ENCODE measurements at places on chromosomes 3 and 15.

DNA sequence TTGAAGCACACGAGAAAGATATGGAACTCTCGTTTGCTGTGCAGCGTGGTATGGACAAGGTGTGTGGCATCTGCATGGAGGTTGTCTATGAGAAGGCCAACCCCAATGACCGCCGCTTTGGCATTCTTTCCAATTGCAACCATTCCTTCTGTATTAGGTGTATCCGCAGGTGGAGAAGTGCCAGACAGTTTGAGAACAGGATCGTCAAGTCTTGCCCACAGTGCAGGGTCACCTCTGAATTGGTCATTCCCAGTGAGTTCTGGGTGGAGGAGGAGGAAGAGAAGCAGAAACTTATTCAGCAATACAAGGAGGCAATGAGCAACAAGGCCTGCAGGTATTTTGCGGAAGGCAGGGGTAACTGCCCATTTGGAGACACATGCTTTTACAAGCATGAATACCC is 1.2 kb downstream of the MKRN3 start:
- DNase-seq: no peak

GRCh38 chr3:151121016-151121415 is 35.6 kb downstream of the MED12L start:
- DNase-seq: no peak

DNA sequence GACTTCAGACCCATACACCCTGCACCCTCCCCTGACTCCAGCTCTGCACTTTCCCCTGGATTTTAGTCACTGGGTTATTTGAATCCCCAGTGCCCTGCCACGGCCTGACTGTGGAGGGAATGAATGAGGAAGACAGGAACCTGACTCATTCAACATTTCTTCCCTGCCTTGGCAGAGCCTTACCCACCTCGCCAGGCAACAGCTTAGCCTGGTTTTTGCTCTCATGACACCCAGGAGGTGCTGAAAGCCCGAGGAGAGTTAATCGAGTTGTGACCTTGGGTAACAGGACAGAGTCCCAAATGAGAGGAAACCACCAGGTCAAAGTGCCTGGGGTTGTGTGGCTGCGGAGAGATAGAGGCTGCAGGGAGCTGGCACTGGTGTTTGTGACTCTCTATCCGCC is 128.3 kb downstream of the SMAD6 start:
- DNase-seq: no peak

- DNase-seq: no peak
Measured at GRCh38 chr3:175651716-175652115, 792.6 kb downstream of the NAALADL2 start.

DNA sequence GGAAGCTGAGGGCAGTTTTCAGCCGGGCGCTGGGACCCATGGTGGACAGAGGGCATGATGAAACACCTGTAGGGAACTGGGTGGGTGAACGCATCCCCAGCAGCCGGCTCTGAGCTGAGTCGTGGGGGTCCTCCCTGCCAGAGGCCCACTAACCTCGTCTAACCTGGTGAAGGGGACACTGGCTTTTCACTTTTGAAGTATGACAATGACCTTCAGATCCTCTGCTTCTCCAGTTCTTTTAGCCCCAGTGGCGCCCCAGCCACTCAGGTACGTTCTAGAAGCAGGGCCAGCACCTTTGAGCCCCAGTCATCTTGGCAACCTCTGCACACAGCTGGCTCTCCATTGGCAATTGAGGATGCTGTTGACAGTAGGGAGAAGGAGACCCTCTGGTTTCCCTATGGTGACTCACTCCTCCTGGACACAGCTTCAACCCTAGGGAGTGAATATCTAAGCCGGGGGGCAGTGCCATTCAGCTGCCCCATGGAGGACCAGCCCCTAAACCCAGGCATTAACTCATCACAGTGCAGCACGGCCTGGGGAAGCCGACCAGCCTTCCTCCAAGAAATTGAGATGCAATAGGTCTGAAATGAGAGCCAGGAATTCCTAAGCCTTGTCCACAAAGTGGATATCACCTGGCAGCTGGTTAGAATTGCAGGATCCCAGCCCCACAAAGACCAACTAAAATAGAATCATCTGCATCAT is 46.1 kb downstream of the CMTM6 start:
- DNase-seq: no peak

DNA sequence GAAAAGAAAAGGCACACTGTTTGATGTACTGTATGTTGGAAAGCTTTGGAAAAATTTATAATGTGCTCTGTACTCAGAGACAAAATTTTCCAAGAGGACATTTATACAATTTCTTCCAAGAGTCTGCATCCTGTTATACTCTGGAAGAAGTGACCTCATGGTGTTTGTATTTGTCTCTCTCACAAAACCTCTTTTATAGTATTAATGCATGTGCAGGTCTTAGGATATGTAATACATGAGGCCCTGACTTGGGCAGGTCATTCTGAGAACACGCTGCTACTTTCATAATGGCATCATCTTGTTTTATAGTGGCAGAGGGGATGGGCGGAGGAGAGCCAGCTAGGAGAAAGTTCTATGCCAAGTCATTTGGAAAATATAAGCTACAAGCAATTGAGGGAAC is 72.0 kb upstream of the P3H2 start:
- no peak for DNase-seq

- DNase-seq: no peak
Measured at GRCh38 chr3:194133661-194134230, 2.2 kb upstream of the HES1 start.

DNA sequence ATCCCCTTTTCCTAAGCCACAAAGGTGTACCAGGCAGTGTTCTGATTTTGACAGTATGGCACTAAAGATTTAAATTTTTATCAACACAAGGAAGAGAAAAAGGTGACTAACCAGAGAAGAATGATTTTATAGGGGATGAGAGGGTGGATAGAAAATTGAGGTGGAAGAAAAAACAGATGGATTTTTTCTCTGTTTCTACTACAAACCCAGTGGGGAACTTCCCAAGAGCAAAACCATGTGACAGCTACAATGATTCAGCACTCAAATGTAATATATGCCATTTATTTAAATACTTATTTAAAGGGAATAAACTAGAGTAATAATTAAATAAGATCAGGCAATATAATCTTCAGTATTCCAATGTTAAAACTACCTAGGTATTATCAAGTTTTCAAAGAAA is 11.1 kb downstream of the DCUN1D1 start:
- no peak for DNase-seq

DNA sequence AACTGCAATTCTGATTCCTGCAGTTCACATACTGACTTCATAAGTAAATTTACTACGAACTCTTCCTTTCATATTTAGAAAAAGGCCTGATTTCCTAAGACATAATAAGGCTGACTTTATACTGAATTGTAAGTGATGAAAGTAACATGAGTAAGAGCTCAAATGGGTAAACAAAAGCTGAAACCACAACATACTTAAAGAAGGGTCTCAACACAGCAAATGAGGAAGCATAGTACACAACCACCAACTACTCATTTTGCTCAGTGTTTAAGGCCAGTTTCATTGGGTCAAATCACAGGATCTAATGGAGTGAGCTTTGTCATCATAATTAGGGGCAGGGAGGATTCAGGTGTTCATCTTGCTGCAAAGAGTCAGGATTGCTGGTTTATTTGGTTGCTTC is 81.4 kb downstream of the SETD2 start:
- no peak for DNase-seq

- no peak for DNase-seq
Measured at GRCh38 chr3:64340641-64341101, 115.4 kb upstream of the PRICKLE2 start.

DNA sequence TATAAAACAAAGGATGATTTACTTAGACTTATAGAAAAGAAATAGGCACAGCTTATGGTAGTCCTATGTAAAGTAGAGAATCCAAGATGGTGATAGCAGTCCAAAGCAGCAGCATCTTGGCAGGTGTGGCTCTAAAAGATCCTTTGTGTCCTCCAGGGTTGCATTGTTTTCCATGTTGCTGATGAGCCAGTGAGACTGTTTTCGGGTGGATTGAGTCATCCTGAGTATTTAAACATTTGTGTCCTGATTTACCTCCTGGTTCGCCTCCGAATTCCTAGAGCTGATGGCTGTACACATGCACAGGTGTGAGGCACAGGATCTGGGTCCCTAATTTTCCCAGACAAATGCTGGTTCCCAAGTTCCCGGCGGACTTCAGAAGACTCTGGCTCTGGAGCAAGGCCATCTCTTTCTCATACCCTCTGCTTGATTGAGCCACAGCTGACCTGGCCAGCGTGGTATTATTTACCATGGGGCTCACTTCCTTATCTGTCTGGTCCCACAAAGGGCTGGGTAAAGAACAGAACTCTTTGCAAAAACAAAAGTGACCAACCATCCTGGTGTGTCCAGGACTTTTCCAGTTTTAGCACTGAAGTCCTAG is 51.0 kb downstream of the ARNT2 start:
- DNase-seq: no peak

- no peak for DNase-seq
Measured at GRCh38 chr3:110296885-110297284, 774.7 kb upstream of the NECTIN3 start.

DNA sequence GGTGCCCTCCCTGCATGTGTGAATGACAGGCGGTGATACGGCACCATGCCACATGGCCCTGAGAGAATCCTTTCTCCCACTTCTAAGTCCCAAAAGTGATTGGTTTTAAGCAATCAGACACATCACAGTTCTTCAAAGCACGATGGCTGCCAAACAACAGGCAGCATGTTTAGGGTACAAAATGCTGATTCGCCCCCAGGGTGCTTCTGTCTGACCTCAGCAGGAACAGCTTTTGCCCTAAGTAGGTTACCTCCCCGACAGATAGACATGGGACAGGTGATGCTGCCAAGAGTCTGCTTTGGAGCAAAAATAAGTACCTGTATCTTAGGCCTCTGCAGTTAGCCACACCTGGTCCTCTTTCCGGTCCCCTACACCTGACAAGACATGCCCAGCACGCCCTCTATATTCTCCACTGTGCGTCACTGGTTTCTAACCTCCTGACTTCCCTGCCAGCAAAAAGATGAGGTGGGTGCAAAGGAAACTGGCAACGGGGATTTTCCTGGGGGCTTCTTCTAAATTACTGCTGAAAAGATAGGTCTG is 549.8 kb downstream of the FOXP1 start:
- DNase-seq: no peak

DNA sequence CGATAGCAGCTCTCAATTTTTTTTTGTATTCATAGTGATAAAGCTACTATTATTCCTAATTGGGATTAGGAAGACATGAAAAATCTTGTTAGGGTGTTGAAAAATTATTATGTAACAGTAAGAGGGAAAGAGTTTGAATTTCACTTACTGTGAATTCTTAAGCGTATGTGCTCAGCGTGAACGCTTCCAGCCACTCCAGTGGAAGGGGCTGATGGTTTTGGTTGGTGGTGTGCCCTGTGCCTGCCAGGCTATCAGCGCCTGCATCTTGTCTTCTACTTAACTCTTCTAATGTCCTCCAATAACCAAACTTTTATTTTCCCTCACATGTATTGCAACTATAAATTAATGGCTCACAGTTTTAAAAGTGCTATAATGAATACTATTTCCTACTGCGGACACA is 22.5 kb downstream of the CDIN1 start:
- no peak for DNase-seq

GRCh38 chr15:45829336-45830153 is 194.7 kb downstream of the SQOR start:
- no peak for DNase-seq

DNA sequence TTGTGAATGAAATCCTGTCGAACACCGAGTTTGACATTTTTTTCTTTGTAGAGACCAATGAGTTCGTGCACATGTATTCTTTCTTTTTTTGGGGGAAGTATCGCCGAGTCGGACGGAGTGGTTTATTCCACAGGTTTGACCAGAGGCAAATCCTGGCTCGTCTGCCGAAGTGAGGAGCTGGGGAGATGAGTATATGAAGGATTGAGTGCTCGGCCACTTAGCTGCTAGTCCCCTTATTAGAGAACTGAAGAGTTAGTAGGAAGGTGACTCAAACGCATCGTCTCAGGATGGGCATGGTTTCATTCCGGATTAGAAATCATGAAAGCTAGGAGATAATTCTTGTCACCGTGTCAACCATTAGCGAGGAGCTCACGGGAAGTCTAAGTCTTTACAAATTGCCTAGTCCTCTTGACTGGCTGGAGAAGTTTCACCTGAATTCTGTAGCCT is 154.7 kb upstream of the GOLIM4 start:
- DNase-seq: no peak

DNA sequence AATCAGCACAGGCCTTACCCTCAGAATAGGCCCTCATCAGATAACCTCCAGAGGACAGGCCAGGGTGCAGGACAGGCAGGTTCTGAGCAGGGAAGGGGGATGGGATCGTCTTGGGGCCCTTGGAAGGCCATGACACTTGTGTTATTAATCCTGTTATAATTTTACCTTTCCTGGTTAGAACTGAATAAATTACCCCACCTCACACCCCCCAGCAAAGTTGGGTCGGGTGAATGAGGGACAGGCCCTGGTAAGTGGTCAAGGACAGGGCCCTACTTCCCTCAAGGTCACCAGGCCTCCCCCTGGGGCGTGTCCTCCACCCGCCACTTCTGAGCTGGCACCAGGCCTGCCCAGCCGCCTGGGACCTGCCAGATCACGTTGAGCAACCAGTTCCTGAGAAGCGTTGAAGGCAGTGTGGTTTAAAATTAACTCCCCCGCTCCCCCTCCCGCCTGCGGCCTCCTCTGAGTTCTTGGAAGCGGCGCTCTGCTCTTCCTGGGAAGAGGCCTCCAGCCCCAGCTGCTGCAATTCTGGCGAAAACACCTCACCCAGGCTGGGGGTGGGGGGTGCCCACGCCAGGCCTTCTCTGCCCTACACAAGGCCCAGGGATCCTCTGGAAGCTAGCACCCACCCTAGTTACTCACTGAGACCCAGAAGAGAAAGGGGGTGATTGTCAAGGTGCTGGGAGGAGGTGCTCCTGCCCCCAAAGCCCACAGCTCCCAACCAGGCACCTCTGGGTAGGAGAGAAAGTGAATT is 10.6 kb downstream of the CISH start:
- DNase-seq: peak; percentile 49

- DNase-seq: no peak
Measured at GRCh38 chr15:36843822-36844221, 256.5 kb downstream of the MEIS2 start.

DNA sequence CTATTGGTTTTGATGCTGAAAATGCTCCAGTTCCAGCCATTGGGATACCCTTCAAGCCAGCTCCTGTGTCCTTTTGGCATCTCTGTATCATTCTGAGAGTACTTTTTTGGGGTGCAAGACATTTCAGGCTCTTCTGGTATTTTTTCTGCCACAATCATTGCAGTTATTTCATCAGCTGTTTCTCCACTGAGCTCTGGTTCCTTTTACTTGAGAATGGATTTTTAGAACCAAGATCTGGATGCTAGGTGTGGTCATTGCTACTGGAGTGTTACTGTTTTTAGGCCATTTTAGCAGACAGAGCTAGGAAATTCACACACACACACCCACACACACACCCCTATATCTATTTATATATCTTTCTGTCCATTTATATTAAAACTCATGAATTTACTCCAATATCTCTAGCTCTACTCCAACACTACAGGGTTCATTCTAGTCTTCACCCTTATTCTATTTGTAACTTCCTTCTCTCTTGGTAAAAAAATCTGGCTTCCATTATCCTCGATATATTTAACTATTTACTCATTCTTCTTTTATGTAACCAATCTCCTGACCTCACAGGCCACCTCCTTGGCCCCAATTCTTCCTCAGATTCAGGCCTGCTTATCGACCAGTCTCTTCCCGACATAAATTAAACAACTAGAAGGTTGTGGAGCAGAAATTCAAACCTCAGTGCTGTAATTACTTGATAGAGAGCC is 17.0 kb downstream of the SLC35G2 start:
- no peak for DNase-seq

Measured in hypothalamus (tissue), 51 donors.